ENCODE measurements at places on chromosomes 5 and 9.

GRCh38 chr9:5870020-5870339, 20.7 kb upstream of the MLANA start:
- DNase-seq, result no peak

- DNase-seq, result no peak
Observed at GRCh38 chr9:17222932-17223331, 88.1 kb downstream of the CNTLN start.

GRCh38 chr5:153797484-153797883, 241.2 kb downstream of the FAM114A2 start:
- no peak for DNase-seq

- DNase-seq, result no peak
Observed at GRCh38 chr5:8861764-8862163, 684.1 kb downstream of the SEMA5A start.

- no peak for DNase-seq
Observed at GRCh38 chr5:102753889-102754766, 977 bp upstream of the PAM start.

GRCh38 chr9:97638666-97639065, 5.0 kb downstream of the NCBP1 start:
- no peak for DNase-seq

Data from COR-L47 (cell line).